ENCODE measurements at places on chromosomes 7 and 10.
A peak's percentile ranks its signal among the peaks of the same experiment; 100 is the strongest.

- DNase-seq, result no peak
Measured at GRCh38 chr10:34764472-34764946, 50.6 kb downstream of the PARD3 start.

DNA sequence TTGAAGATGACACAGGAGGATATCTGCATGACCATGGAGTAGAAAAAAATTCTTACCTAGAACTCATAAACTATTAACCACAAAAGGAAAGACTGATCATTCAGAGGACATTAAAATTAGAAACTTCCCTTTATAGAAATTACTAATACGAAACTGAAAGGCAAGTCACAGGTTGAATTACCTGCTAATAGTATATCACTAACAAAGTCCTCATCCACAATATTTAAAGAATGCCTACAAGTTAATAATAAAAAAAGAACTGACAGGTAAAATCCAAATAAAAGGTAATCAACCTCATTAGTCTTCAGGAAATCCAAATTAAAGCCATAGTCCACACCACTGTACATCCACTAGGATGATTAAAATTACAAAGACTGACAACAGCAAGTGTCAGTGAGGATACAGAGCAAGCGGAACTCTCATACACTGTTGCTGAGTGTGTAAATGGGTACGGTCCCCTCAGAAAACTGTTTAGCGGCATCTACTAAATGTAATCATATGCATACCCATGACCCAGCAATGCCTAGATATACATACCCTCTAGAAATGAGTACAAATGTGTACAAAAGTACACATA lies 71.2 kb downstream of the ARHGAP21 start:
- DNase-seq, result no peak

GRCh38 chr10:93993782-93994437 lies at the start of gene PLCE1:
TSS of gene PLCE1 (plus strand) at chr10:93993931. CDS start at chr10:94031047, 37,116 bp downstream.
- peak; percentile 37 for DNase-seq

GRCh38 chr10:45514291-45515270 lies 140.6 kb downstream of the ALOX5 start:
- peak; percentile 31 for DNase-seq

GRCh38 chr7:69814421-69814962 lies 216.2 kb downstream of the AUTS2 start:
- DNase-seq, result no peak

DNA sequence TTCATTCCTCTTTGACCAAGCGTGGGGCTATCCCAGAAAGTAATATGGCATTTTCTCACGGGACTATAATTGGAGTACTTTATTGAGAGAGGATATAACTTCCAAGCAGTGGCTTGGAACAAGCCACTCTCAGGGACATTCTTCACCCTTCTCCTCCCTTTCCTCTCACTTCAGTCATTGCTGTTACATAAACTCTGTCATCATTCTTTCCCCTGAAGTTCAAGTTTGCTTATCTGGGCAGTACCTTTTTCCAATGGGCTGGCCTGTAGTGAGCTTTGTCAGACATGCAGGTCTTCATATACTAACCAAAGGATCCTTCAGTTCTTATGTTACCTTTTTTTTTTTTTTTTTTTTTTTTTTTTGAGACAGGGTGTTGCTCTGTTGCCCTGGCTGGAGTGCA lies 58.7 kb upstream of the KMT2E start:
- DNase-seq, result no peak

- no peak for DNase-seq
Measured at GRCh38 chr7:133294234-133294633, 41.4 kb downstream of the EXOC4 start.
